8988T (cell line): ENCODE measurements at places on chromosomes 4 and X.

- DNase-seq: no peak
These were observed 117.9 kb downstream of the COL25A1 start for GRCh38 chr4:109184491-109184961.

DNA sequence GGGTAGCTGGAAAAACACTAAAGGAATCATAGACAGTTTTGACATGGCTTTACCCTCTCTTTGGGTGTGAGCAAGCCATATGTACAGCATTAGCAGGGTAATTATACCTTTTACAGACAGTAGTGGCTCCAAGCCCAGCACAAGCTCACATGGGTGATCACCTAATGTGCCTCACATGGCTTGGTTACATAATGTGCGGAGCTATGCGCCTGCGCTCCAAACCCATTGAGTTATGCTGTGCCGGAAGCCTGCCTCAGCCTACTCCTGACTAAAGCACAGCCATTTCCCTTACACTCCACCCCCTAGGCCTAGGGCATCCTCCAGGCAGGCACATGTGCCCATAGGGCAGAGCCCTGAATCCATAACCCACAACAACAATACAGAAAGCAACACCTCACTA lies 6.5 kb upstream of the TSPAN5 start:
- no peak for DNase-seq

- no peak for DNase-seq
These were observed 26.9 kb upstream of the HPSE start for GRCh38 chr4:83361416-83362103.

DNA sequence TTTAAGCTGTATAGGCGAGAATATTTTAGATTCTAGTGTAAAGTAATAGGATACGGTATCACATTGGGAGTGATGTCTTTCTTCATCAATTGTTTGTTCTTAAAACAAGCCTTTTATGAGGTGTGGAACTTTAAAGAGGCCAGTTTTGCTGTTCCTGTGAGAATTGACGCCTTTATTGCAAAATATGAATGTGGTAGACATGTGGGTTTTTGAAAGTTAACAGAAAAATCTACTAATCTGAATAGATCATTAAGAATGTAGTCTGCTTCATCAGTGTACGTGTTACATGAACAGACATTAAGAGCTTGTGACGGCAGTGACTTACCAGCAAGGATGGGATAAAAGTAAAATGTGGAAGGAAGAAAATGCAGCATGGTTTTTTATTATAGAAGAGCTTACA lies 63.8 kb downstream of the STOX2 start:
- DNase-seq: no peak

GRCh38 chr4:120528428-120528827 lies 394.1 kb downstream of the PRDM5 start:
- DNase-seq: no peak

DNA sequence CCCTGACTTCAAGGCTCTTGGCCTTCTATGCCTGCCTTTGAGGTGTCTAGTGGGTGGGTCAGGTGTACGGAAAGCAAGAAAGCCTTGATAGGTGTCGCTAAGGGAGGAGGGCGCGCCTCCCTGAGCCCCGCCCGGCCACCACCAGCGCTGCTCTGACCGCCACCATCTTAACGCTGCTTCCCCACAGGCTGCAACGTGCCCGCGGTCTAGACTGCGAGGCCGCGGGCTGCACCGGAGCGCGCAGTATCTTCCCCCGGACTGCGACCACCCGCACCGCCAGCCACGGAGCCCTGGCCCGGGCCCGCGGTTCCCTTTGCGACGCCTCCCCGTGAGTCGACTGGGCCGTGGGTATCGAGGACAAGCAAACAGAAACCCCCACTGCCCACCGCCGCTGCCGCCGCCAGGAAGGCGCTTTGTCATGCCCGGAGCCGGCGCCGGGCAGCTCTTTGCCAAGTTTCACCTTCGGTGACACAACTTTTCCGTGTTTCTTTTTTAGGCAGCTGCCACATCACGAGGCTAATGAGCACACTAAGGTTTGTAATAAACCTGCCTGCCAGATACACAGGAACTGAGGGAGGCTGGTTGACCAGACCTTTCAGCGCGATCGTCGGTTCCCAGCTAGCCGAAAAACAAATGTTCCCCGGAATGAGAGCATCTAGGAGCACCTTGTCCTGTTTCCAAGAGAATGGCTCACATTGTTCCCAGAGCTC lies 335.8 kb upstream of the F9 start:
- DNase-seq: no peak

GRCh38 chrX:19728915-19729314 lies 158.5 kb downstream of the SH3KBP1 start:
- no peak for DNase-seq

- DNase-seq: no peak
These were observed 18.3 kb downstream of the NLGN3 start for GRCh38 chrX:71162981-71163380.

DNA sequence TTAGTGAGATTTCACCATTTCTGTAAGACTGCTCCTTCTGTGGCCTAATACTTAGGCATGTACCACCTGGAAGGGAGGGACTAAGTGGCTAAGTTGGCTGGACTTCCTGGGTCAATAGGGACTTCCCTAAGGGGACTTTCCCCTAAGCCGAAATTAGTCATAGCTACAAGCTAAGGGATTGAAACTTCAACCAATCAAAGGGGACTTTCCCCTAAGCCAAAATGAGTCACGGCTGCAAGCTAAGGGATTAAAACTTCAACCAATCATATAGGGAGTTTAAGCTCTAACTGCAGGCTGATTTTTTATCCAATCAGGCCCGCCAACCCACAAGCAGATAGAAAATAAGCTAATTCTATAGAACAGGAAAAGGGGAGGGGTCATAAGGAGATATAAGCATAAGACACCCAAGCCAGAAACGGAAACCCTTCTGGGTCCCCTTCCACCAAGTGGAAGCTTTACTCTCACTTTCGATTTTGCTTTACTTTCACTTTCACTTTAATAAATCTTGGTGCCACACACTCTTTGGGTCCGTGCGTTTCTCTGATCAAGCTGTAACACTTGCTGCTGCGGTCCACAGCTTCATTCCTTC lies 382.8 kb downstream of the KLHL4 start:
- no peak for DNase-seq

DNA sequence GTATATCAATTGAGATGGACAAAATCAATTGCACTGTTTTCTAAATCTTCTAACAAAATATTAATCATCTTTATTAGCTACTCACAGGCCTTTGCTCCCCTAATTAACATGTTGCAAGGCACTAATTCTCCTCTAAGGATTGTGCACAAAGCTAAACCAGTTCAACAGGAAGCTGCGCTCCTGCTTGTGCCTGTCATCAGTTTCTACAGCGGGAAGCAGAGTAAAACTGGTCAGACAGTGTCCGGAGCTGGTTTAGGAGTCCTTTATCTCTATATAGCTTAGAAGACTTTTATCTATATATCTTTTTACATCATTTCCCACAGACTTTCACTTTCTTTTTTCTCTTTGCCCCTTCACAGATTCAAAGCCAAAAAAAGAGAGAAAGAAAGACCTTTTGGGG lies 79.1 kb downstream of the ELOVL6 start:
- no peak for DNase-seq

GRCh38 chrX:113906168-113906567 lies 677.7 kb upstream of the HTR2C start:
- DNase-seq: no peak

DNA sequence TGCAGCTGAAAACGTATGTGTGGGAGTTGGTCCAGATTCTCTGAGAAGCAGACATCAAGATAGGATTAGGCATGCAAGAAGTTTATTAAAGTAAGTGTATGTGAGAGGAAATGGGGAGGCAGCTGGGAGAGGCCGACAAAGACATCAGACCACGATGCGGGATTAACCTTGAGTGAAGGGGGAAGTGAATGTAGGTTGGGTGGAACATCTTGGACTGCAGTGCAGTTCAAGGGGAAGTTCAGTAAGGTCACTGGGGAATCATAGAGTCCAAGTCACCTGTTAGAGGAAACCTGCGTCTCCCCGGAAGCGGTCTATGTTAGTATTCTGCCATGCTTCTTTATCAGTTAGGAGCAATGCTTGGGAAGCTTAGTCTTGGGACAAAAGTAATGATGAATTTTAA lies 22.0 kb downstream of the CXCL8 start:
- no peak for DNase-seq

DNA sequence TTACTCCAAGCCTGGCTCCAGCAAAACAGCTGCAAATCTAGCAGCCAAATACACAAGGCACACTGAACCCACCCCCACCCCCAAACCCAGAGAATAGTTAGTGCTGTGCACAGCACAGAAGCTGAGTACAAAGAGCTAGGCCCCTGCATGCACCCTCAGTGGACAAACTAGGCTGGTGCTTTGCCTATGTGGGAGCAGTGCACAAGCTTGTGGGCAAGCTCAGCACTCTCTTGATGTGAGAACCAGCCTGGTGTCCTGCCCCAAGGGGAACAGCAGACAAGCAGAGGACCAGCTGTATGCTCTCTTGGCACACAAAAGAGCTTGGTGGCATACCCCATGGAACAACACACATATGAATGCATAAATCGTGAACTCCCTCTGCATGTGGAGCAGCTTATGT lies 81.7 kb downstream of the FAAH2 start:
- DNase-seq: no peak

DNA sequence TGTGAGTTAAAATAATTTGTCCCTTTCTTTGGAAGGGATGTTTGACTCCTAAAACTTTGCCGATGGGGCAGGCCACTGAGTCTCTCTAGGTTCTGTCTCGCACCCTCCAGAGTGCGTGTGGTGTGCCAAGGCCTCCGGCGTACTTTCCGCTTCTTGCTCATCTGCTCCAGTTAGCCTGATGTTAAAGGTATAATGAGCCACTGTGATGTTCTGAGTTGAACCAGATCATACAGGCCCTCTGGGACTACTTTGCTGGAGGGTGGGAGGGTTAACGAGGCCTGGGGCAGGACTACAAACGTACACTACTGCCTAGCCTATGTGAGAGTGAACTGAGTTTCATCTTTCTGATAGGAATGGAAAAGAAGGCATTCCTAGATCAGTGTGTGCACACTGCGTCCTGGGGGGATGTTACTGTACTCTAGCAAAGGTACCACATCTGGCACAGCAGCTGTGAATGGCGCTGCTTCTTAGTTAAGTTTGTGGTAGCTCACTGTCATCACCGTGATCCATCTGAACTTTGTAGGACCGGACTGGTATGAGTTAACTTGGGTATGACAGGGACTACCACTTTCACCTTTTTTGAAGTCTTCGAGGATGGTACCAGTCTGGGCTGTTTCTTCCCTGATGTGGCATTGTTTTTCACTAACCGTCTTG lies 60.2 kb downstream of the RGS12 start:
- no peak for DNase-seq

GRCh38 chr4:28106155-28106554 lies 1245.5 kb downstream of the STIM2 start:
- DNase-seq: no peak

DNA sequence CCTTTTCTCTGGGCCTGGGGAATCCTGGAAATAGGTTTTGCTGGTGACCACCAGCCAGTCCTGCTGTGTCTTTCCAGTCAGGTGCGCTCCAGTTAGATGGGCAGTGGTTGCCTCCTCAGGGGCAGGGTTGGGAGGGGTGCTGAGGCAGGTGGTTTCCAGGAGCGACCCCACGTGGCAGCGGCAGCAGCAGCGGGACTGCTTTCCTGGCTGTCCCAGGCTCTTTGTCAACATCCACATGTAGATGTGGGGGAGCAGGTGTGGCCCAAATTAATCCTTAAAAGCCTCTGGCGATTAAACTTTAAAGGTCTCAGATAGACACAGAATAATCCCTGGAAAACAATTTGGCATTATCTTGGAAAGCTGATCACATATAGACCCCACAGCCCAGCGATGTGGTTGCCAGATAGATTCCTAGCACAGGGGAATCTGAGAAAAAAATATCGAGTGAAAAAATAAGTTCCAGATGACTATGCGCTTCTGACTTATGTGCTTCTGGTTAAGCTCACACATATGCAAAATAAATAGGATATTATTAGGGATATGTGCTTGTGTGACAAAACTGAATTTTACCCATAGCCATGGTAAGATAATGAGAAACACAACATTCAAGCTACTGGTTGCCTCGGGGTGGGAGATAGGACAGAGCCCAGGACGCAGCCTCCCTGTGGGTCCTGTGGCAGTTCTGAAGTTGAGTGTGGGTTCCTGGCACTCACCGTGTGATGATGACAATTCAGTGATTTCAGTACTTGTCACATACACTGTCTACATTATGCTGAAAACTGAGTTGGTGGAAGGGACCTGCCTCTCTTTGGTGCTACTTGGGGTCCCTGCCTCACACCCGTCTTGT lies 336.4 kb downstream of the ARHGAP10 start:
- DNase-seq: no peak

DNA sequence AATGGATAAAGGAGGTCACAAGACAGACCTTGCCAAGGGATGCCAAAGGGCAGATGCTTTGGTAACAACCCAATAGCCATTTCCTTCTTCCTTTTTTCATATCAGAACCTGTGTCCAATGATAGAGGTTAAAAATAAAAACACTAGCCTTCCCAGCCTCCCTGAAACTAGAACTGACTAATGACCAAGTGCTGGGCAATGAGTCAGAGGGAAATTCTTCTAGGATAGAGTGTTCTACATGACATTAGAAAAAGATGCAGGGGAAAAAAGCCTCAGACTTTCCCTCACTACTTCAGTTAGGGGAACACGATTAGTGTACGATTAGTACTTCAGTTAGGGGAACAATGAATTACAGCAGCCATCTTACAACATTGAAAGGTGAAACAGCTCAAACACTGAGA lies 29.3 kb upstream of the FAM47C start:
- DNase-seq: no peak

GRCh38 chr4:125123570-125124109 lies 191.1 kb upstream of the FAT4 start:
- no peak for DNase-seq

- no peak for DNase-seq
These were observed 350.9 kb downstream of the RPA4 start for GRCh38 chrX:97234471-97235081.

DNA sequence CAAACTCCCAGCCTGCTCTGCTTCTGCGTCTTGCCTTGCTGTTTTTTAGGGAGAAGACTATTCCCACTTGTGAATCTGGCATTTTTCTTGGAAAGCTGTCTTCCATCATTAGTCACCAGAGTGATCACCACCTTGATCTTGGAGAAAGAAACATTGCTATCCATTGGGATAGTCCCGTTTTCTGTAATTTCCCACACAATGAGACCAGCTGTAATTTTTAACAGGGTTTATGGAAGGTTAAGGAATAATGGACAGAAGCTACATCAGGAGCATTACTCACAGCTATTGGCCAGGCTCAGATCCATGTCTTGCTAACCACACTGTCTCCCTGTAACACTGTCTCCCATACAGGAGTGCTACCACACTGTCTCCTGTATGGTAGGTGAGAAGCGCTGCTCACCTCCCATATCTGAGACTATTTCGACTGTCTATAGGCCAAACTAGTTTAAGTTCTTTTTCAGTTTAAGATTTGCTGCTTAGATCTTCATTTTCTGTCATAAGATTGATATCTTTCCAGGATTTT lies 523.0 kb downstream of the SPRY1 start:
- DNase-seq: no peak

- DNase-seq: no peak
These were observed 204.2 kb upstream of the IL15 start for GRCh38 chr4:141432000-141432712.

GRCh38 chr4:1038948-1039492 lies 27.6 kb downstream of the FGFRL1 start:
- no peak for DNase-seq
